ENCODE measurements at places on chromosomes 7 and 10. TPM values are rescaled to one million over a fixed set of nuclear protein-coding genes. Genes with fewer than 3 reads are reported as not detected.

The BTBD16 gene
- total RNA-seq = not detected

The C10orf105 gene
- not detected for total RNA-seq

The TFR2 gene
- 34.1 TPM for total RNA-seq

The CDNF gene
- 0.48 TPM for total RNA-seq

The LIMK1 gene
- total RNA-seq = 48.4 TPM

The C7orf33 gene
- total RNA-seq = not detected

The MBL2 gene
- not detected for total RNA-seq

The RTKN2 gene
- 1.2 TPM for total RNA-seq

The PNLIPRP1 gene
- not detected for total RNA-seq

The IL15RA gene
- total RNA-seq = 125 TPM

The IFIT1B gene
- total RNA-seq = not detected

The PDE1C gene
- total RNA-seq = 0.39 TPM

The HOXA6 gene
- 0.81 TPM for total RNA-seq

The CCDC146 gene
- 3.2 TPM for total RNA-seq

The ICA1 gene
- 0.31 TPM for total RNA-seq

The MRPS33 gene
- 74.2 TPM for total RNA-seq

The TACR2 gene
- total RNA-seq = not detected

The PARG gene
- total RNA-seq = 47.0 TPM

The CALN1 gene
- not detected for total RNA-seq
